ENCODE measurements at places on chromosomes 1 and 21.

GRCh38 chr21:14768042-14768441 lies 221.9 kb upstream of the SAMSN1 start:
- no peak for DNase-seq

GRCh38 chr1:29333008-29333407 lies 96.7 kb downstream of the PTPRU start:
- DNase-seq: no peak

- peak; percentile 50 for DNase-seq
Measured at GRCh38 chr1:96634883-96635282, 86.7 kb upstream of the PTBP2 start.

- DNase-seq: no peak
Measured at GRCh38 chr1:245888809-245889208, 618.3 kb downstream of the SMYD3 start.

GRCh38 chr21:38525454-38525853 lies 27.2 kb upstream of the ERG start:
- no peak for DNase-seq

- DNase-seq: no peak
Measured at GRCh38 chr1:103144681-103145080, 36.4 kb upstream of the COL11A1 start.

- no peak for DNase-seq
Measured at GRCh38 chr1:114088392-114089299, 65.0 kb downstream of the SYT6 start.

Data from SHP77 (cell line).